Hematopoietic multipotent progenitor cell (in vitro differentiated cells): ENCODE measurements at places on chromosomes 7 and 10.

DNA sequence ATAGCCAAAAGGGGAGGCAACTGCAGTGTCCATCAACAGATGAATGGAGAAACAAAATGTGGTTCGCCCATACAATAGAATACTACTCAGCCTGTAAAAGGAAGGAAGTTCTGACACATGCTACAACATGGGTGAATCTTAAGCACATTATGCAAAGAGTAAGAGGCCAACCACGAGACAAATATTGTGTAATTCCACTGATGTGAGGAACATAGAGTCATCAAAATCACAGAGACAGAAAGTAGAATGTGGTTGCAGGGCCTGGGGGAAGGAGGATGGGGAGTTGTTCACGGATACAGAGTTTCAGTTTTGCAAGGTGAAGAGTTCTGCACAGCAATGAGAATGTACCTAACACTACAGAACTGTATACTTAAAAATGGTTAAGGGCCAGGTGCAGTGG is 13.7 kb upstream of the C10orf71 start:
- no peak for DNase-seq

DNA sequence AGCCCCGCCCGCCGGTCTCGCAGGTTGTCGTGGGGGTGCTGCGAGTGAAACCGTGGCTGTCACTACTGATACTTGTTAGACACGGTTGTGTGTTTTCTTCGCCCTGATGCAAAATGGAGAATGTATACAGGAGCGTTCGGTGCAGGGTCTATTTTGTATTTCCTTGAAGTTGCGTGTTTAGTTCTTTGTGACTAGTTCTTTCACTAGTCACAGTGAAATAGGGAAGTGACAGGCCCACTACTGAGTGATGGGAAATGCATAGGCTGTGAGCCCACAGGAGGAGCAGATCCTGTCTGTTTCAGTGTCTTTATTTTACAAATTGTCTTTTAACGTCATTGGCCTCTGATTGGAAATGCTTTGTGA is 675 bp downstream of the ABRAXAS2 start:
- no peak for DNase-seq

- DNase-seq = no peak
Measured at GRCh38 chr10:61621605-61622051, 41.1 kb upstream of the CABCOCO1 start.

DNA sequence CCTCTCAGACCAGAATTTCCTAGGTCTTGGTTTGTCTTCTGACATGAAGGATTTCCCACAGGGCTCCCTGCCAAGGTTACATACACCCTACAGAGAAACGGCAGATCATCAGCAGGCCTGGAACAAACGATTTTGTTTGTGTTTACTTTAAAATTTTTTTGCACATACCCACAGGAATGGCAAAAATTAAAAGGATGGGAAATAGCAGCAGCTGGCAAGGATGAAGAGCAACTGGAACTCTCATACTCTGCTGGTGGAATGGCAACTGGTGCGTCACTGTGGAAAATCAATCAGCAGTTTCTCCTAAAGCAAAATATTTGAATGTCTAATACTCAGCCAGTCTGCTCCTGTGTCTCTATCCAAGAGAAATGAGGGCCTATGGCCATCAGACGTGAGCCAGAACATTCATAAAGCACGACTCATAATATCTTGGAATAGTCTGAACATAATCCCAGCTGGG is 6.5 kb downstream of the BAIAP2L1 start:
- DNase-seq = no peak

GRCh38 chr10:125068406-125068805 is 92.0 kb downstream of the CTBP2 start:
- no peak for DNase-seq

DNA sequence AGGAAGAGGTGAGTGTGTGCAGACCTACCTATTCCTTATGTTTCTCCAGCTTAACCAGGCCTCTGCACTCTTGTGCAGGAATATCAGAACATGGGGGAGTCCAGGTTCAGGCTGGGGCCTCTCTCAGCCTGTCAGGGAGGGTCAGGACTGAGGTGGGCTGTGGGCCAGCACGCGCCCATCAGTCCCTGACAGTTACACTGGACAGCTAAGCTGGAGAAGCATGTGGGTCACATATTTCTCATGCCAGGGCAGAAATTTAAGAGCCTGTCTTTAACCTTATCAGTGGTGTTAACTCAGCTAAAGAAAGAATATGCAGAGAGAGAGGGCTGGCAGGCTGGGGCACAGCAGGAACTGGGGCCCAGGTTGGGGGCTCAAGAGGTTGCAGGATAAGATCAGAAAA is 8.7 kb upstream of the POLD2 start:
- no peak for DNase-seq

GRCh38 chr7:4065190-4065589 is 616.9 kb upstream of the FOXK1 start:
- DNase-seq = peak; percentile 4

- no peak for DNase-seq
Measured at GRCh38 chr10:133473270-133473669, 19.5 kb downstream of the SCART1 start.

DNA sequence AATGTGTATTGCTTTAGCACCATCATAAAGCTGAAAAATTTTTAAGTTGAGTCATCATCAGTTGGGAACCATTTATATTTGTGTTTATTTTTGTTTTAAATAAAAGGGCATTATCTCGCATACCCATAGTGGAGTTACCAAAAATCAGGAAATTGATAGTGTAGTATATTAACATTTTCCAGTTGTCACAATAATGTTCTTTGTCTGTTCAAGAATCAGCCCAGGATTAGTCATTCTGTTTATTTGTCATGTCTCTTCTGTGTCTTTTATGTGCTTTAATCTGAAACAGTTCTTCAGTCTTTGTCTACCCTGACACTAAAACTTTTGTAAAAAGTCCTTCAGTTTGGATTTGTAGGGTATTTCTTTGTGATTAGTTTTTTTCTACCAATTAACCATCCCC is 827.8 kb upstream of the ZWINT start:
- no peak for DNase-seq

DNA sequence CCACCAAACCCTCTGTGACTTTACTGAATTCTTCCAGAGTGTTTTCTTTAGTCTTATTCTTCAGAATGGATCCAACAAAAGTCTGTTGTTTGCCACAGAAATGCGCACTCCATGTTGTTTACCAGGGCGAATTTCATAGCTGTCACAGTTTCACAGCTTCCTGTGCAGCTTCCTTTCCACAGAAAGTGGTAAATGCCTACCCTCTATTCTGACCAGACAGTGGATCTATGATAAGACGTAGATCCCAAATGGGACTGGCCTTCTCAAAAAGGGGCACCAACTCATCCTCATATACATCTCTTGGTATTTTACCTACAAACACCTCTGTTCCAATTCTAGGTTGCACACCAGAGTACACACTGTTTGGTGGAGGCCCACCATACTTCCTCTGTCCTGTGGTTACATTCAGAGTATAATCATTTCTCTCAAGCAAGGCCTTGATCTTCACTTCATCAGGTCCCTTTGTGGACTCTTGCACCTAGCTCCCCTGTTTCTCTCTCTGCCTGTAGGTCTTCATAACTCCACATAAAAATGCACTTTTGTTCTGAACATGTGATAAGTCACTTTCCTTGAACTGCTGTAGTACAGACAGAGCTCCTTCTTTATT is 91.7 kb downstream of the MLLT10 start:
- no peak for DNase-seq

GRCh38 chr10:60454336-60454735 is 64.7 kb upstream of the ANK3 start:
- no peak for DNase-seq

DNA sequence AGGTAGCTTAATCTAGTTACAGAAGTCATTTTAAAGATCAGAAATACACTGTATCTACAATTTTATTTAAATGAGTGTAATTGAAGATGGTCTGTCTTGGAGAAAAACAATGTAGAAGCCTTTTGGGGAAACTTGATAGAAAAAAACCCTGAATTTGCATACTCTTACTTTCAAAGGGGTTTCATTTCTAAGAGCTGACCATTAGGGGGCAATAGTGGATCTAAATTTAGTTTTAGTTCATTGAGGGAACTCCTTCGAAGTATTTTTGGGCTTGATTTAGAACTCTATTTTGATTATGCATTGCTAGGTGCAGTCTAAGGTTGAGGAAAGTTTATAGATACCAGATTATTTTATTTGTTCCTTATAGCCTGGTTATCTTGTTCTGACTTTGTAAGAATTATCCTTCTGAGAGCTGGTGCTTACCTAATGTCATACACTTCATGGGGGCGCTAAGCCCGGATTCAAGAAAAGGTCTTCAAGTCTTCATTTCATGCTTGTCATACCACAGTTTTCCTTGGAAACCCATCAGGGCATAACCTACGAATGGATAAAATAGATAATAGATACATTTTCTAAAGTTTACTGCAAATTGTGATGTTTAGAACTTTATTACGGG is 69.1 kb upstream of the MXI1 start:
- DNase-seq = peak; percentile 91

- no peak for DNase-seq
Measured at GRCh38 chr7:72504061-72504706, 92.0 kb upstream of the CALN1 start.

DNA sequence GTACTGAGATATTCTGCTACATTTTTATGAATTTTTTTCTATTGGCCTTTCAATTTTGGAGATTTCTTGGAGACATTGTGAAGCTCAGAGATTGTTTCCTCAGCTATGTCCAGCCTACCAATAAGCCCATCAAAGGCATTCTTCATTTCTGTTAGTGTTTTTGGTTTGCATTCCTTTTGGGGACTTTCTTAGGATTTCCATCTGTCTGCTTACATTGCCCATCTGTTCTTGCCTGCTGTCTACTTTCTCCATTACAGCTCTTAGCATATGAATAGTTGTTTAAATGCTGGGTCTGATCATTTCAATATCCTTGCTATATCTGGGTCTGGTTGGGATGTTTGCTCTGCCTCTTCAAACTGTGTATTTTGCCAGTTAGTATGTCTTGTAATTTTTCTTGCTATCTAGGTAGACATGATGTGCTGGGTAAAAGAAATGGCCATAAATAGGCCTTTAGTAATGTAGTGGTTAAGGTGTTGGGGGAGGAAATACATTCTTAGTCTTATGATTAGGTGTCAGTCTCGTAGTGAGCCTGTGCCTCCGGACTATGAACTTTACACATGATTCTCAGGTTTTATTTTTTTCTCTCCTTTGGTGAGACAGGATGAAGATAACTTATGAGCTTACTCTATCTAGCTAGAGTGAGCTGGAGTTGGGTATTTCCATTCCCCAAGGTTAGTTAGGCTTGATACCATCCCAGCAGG is 32.6 kb upstream of the NME8 start:
- DNase-seq = no peak

DNA sequence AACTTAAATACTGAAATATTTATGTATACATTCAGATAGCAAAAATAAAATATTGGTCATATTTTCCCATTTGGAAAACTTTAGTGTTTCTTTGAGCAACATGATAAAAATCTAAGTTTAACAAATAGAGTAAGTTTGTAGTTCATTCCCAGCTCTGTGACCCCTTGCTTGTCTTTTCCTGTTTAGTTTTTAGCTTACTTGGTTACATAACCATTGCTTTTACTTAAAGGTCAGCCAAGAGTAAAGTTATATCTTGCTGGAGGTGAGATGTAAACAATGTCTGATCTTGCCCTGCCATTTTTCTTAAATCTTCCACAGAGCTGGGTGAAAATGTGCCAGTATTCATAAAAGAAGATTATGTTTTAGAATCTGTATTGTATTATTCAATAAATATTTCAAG is 46.7 kb upstream of the MDFIC start:
- DNase-seq = no peak

DNA sequence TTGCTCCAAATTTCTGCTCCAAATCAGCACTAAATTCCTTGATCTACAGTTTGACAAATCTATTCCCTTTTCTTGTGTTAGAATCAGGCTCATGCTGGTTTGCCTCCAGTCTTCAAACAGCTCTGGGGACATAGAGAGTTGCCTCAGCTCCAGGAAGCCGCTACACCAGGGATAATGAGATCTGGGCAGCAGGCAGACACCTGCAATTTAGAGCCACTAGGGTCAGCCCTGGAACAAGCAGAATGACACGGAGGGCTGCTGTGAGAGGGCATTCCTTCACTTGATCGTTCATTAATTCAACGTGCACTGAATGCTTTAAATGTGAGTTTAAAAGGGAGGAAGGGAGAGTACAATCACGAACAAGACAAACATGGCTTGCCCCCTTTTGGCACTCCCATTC is 3.7 kb upstream of the ELMO1 start:
- no peak for DNase-seq

GRCh38 chr10:31604096-31604495 is 285.1 kb downstream of the ZEB1 start:
- no peak for DNase-seq

DNA sequence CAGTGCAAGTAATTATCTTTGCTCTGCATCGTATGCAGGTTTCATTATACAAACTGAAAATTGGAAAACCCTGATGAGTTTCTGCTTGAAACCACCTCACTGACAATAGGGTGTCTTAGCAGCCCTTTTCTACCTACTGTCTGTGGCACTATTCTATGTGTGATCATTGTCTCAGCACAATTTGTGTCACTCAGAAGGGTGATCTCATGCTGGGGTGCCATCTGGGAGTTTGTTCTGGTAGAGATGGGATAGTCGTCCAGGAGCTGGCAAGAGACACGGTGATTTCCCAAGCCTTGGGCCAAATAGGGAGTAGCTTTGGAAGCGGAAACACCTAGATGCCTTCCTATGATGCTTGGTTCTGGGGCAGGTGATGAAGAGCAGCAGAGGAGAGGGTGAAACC is 186.3 kb downstream of the FRMD4A start:
- no peak for DNase-seq

- no peak for DNase-seq
Measured at GRCh38 chr10:62562795-62563194, 188.6 kb downstream of the ZNF365 start.

DNA sequence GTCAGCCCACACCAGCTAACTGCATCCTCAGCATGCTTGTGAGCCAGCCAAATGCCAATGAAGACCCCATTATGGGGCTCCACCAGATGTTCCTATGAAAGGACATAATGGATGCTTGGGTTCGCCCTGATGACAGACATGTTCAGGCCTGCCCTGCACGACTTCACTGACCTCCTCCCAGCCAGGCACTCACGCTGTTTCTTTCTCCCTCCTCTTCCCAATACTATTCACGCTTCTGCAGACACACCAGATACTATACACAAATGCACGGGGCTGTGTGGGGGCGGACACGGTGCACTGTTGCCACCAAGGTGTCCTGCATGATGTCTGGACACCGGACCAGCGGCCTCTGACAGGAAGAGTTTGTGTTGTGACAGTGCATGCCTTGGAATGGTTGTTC is 284.2 kb downstream of the PRPF18 start:
- DNase-seq = no peak

DNA sequence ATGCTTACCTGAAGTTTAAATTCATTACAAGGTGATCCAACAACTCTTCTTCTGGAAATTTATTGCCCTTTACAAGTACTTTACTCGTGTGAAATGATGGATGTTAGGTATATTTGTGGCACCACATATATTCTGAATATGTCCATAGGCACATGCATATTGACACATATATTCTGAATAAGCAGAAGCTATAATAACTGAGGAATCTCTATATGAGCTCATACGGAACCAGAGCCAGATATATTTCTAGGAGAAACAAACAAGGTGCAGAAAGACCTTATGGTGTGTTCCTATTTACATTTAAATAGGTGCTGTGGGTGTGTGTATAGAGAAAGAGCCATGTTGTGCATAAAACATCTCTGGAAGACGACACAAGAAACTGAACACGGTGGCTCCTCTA is 456.1 kb upstream of the NPVF start:
- DNase-seq = no peak
